ENCODE measurements at places on chromosomes 16 and 17.

- DNase-seq = no peak
These were observed 139.8 kb upstream of the ELAC2 start for GRCh38 chr17:13157656-13158055.

DNA sequence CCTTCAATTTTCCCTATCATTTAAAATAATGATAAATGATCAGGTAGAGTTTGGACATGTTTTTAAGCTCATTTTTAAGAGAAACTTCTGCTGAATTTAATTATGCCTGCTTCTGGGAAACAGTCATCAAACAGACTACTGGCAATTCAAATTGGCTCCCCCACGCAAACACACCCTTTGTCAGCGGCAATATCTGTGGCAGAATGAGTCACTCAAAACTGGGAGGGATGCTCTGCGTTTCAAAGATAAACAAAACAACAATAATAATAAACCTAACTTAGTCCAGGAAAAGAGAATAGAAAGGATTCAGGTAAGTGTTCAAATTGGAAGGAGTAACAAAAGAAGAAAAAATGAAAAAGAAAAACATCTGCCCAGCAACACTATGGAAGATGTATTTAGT, 108.1 kb upstream of the ERCC4 start:
- no peak for DNase-seq

GRCh38 chr16:31382485-31383161, 10.5 kb upstream of the ITGAD start:
- peak; percentile 28 for DNase-seq

- no peak for DNase-seq
These were observed 63.4 kb downstream of the CRLF3 start for GRCh38 chr17:30761060-30761459.

DNA sequence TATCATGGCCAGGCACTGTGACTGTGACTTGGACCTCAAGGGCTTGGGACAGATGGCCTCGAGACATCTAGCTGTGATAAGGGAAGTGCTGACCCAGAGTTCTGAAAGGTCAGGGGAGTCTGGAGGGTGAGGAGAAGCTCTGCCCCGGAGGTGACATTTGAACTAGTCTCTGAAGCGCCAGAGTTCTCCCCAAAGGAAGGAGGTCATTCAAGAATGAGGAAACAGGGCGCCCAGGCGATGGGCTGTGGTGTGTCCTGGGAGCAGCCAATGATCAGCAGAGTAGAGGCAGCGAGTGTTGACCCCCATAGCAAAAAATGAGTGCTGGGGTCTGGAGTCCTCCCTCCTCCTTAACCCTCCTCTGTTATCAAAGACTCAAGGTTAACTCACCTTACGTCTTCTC, 4.9 kb downstream of the STARD3 start:
- no peak for DNase-seq

- DNase-seq = no peak
These were observed 22.8 kb downstream of the CRISPLD2 start for GRCh38 chr16:84842516-84843148.

GRCh38 chr17:72915625-72916081, 176.8 kb downstream of the SLC39A11 start:
- no peak for DNase-seq

GRCh38 chr17:33127706-33128105, 136.1 kb downstream of the SPACA3 start:
- DNase-seq = no peak

DNA sequence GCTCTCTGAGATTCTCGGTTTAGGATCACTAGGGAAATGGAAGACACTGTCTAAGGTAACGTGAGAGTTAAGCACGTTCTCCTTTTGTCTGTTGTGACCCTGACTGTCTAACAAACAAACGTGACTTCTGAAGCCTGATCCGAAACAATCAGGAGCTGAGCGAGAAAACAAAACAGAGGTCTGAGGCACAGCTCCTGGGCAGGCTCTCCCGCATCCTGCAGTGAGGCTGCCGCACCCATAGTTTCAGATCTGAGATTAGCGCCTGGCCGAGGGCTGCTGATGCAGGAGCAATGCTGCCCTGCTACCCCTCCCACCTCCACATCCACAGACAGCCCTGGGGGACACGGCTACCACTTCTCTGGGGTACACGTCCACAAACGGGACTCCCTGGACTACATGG, 46.7 kb downstream of the RNF157 start:
- no peak for DNase-seq

- no peak for DNase-seq
These were observed 24.9 kb upstream of the ADAMTS18 start for GRCh38 chr16:77459534-77460254.

DNA sequence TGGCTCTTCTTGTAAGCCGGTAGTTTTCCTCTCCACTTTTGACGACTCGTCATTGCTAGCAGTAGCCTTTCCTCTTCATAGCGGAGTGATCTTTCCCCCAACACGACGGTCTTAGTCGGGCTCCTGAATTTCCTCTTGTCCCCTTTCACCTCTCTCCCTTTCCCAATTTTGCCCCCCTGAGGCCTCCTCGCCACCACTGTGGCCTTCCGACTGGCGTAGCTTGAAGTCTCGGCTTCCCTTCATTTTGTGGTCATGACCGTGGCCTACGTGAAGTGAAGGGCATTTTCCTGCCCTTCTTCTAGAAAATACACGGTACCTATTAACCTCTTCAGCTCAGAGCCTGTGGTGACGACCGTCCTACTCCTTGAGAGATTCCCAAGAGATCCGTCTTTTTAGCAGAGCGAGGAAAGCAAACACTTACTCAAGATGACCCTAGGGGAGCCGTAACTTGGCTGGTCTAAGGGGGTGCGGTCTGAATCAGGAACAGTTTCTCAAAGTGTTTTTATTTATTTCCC, 787 bp downstream of the PRKAR1A start:
- no peak for DNase-seq

- DNase-seq = no peak
These were observed 179.2 kb downstream of the MAP2K6 start for GRCh38 chr17:69593716-69594115.

- DNase-seq = no peak
These were observed 8.4 kb downstream of the TMEM95 start for GRCh38 chr17:7363311-7363710.

DNA sequence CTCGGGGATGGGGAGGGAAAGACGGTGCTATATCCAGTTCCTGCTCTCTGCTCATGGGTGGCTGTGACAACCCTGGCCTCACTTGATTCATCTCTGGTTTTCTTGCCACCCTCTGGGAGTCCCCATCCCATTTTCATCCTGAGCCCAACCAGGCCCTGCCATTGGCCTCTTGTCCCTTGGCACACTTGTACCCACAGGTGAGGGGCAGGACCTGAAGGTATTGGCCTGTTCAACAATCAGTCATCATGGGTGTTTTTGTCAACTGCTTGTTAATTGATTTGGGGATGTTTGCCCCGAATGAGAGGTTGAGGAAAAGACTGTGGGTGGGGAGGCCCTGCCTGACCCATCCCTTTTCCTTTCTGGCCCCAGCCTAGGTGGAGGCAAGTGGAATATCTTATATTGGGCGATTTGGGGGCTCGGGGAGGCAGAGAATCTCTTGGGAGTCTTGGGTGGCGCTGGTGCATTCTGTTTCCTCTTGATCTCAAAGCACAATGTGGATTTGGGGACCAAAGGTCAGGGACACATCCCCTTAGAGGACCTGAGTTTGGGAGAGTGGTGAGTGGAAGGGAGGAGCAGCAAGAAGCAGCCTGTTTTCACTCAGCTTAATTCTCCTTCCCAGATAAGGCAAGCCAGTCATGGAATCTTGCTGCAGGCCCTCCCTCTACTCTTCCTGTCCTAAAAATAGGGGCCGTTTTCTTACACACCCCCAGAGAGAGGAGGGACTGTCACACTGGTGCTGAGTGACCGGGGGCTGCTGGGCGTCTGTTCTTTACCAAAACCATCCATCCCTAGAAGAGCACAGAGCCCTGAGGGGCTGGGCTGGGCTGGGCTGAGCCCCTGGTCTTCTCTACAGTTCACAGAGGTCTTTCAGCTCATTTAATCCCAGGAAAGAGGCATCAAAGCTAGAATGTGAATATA, 4.8 kb upstream of the LASP1NB start:
- no peak for DNase-seq

- no peak for DNase-seq
These were observed 23.3 kb downstream of the SLC38A7 start for GRCh38 chr16:58661199-58661830.

DNA sequence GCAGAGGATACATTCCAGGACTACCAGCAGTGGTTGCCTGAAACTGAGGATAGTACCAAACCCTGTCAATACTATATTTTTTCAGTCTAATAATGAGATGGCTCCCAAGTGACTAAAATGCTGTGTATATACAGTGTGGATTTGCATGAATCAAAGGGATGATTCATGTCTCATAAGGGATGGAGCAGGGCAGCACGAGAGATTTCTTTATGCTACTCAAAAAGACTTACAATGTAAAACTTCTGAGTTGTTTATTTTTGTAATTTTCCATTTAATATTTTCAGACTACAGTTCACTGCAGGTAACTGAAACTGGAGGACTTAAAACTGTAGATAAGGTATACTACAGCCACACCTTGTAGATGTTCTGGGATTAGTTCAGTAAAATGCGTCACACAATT, 674.7 kb upstream of the SALL1 start:
- no peak for DNase-seq

DNA sequence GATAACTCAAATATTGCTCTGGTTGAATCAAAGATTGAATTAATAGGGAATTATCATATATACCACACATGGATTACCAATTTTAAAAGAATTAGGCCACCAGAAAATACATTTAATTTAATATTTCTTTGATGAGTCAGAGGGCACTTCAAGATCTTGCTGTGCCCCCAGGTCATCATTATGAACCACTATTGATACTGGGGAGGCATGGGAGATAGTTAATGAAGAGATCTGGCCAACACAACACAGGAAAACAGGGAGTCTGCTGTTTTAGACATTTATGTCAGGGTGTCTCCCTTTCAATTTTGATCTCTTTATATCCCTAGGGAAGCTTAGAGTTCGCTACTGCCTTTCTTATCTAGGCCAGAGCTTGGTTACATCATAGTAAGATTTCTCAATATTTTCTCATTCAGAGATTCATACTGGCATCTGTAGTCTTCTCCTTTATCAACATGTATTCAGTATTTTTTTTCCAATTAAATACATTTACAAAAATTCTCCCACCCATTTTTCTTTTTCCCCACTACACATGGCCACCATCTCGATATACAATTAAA, 158.3 kb upstream of the ZFHX3 start:
- DNase-seq = no peak

- no peak for DNase-seq
These were observed 66.6 kb upstream of the CHMP6 start for GRCh38 chr17:80924807-80925610.

GRCh38 chr17:71922439-71922838, 198.4 kb upstream of the SOX9 start:
- DNase-seq = no peak

DNA sequence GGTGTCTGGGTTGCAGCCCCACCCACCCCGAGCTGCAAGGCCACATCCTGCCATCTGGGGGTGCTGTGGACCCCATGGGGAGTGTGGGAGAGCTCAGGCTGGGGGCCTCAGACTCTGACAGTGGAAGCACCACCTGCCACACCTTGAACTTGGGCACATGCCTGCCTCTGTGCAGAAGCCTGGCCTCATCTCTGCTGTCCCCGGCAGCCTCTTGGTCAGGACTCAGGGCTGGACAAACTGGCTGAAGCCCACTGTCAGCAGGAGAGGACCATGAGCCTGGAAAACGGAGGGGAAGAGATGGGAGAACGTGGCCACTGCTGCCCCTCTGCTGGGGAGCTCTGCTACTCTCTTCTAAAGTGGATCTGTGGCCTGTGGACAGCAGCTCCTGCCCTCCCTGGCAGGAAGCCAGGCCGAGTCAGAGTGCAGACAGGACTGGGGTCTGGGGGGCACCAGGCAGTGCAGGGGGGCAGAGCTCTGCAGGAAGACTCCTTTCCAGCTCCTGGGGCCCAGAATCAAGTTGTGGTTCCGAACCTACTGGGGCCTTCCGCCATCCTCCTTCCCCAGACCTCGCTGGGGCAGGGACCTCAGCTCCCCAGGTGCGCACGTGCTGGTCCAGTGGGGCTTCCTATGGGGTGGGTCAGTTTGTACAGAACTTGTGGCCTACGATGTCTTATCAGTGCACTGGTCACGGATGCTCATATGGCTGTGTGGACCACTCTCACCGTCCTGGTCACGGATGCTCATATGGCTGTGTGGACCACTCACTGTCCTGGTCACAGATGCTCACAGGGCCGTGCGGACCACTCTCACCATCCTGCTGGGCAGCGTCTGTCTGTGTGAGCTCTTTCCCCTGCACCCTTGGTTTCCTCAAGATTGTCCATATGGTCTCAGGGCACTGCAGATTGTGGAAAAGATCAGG, 207.7 kb downstream of the LAT start:
- DNase-seq = no peak

GRCh38 chr16:88019821-88020515, 68.7 kb downstream of the BANP start:
- no peak for DNase-seq

DNA sequence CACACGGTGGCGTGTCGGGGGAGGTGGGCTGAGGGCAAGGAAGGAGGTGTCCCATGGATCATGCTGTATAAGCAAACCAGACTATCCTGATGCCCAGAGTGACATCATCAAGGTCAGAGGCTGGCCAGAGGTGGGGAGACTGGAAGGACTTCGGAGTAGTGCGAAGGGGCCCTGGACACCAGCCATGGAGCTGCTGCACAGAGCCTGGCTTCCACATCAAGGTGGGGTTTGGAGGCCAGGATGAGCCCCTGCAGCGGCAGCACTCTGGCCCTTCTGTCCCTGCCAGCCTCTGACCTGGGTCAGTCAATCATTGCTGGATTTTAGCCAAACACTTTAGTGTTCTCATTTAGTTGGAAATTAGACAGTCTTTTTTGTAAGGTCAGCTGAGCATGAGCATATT, 34.8 kb downstream of the MED13 start:
- no peak for DNase-seq

DNA sequence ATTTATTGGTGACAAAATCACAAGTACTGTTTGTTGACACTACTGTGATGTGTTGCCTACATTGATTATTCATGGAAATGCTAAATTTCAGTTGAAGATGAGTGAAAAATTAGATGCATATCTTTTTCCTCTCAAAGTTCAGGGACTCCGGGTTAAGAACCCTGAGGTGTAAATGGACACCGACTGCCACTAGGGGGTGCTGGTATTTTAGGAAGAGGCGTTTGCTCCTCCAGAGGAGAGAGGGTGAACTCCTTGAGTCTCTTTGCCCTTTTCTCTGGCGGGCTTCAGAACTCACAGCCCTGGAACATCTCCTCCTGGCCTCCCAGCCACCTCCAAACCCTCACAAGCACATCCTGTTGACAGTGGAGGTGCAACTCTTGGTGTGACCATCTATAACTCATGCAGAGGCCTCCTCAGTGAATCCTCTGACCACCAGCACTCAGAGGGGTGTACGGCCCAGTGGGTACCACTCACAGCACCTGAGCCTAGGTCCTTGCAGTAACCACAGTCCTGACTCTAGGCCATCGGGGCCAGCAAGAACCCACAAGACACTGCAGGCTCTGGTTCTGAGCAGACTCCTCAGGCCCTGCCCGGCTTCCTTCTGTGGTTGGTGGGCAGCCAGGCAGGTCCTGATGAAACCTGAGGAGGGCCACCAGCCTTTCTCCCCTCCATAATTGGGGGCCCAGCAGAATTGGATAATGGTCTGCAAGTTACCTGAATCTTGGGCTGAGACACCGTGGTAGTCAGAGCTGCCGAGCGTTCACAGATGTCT, 26.2 kb upstream of the PIK3R5 start:
- DNase-seq = peak; percentile 18

Measured in activated naive CD4-positive, alpha-beta T cell (primary cell).